ENCODE measurements at places on chromosomes 2 and 18.

GRCh38 chr2:25032901-25033300 is 9.0 kb upstream of the EFR3B start:
- no peak for DNase-seq

GRCh38 chr18:46422552-46423055 is 234.4 kb downstream of the LOXHD1 start:
- DNase-seq = no peak

DNA sequence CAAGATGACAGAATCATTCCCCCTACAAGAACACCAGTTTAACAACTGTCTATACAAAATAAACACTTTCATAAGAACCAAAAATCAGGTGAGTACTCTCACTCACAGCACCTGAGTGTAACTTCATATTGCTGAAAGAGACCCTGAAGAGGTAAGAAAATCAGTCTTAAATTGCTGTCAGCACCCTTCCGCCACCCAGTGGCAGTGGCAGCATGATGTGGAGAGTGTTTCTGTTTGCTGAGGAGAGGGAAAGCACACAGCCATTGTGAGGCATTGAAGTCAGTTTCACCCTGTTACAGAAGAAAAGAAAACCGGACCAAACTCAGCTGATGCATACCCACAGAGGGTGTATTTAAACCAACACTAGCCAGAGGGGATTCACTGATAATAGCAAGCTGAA is 1240.8 kb upstream of the CRIM1 start:
- DNase-seq = no peak

- DNase-seq = no peak
Observed at GRCh38 chr2:218005028-218005427, 2.2 kb upstream of the TNS1 start.

DNA sequence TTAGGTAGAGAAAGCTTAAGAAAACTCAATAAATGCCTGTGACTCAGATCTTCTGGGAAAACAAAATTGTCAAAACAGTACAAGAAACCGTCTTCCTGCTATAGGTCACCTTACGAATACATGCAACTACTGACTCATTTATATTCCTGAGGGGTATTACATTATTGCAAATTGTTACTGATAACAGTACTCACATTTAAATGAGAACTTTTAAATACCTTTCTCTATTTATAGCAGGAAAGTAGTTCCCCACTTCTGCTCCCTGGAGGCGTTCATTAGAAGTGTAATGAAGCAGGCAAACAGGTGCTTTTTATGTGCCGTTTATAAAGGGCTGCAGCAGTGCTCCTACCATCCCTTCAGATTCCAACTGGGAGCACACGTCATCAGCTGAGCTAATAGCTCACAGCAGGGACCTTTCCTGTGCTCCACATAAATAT is 65.1 kb upstream of the RPRM start:
- no peak for DNase-seq

DNA sequence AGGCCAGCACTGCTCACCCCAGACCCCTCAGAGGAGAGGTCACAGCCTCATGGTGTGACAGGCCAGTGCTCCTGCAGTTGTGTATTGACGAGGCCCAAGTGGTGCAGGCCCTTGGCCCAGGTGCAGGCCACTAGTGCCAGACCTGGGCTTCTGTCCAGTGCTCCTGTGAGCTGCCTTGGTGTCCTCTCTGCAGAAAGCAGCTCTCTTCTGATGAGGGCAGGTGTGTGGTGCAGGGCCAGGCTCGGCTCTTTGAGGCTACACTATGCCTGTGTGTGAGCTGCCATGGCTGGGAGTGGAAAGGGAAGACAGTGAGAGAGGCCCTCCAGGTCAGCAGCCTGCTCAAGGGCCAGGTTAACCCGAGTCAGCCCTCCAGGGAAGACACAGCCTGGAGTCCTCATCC is 17.1 kb downstream of the EHD3 start:
- no peak for DNase-seq

- no peak for DNase-seq
Observed at GRCh38 chr2:151827564-151828142, 568 bp downstream of the ARL5A start.

DNA sequence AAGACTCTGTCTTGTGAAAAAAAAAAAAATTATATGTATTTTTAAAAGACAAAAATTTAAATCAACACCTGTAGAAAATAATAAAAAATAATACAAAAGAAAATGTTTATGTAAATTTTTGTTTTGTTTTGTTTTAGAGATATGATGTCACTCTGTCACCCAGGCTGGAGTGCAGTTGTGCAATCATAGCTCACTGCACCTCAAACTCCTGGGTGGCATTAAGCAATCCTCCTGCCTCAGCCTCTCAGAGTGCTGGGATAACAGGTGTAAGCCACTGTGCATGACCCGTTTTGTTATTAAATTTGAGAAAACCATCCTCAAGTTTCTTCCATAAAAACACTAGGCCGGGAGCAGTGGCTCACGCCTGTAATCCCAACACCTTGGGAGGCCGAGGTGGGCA is 56.2 kb upstream of the B3GNT7 start:
- DNase-seq = no peak

DNA sequence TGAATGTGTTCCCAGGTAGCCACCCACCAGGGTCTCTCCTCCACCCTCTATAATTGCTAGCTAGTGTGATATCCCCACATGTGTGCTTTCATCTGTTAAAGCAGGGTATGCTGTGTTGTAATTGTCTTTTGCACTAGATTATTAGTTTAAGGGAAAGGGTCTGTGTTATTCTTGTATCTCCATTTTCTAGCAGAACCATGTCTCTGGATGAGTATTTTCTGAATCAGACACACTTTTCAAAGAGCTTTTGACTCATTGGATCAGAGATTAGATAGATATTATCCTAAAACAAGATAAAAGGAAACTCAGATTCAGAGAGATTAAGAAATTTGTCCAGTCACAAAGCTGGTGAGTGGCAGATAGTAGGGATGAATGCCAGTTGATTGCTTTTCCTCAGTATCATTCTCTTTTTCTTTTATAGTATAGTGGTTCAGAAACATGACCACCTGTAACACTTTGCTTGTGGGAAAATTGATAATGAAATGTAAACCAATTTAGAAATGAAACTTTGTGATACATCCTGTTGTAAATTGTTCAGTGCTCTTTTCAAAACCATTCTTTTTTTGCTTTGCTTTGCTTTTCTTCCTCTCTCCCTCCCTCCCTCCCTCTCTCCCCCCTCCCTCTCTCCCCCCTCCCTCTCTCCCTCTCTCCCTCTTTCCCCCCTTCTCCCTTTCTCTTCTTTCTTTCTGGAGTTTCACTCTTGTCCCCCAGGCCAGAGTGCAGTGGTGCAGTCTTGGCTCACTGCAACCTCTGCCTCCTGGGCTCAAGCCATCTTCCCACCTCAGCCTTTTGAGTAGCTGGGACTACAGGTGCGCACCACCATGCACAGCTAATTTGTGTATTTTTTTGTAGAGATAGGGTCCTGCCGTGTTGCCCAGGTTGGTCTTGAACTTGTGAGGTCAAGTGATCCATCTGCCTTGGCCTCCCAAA is 7.4 kb downstream of the MIB1 start:
- no peak for DNase-seq

- no peak for DNase-seq
Observed at GRCh38 chr2:201950606-201951005, 83.0 kb upstream of the FZD7 start.

DNA sequence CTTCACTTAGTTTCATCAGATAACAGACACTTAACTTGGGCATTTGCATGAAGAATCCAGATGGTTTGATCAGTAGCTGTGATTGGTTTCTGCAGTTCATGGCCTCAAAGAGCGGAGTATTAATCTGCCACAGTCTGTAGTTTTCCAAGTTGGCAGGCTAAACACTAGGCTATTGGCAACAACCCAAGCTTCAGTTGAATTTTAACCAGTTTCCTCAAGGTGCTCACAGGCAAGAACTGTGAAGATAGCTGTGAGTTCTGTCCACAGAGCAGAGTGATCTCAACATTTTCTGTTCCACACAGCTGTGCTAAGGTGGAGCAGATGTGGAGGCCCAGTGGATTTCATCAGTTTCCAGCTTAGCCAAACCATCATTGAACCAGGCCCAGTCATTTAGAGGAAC is 469.5 kb upstream of the LINC00305 start:
- DNase-seq = no peak

DNA sequence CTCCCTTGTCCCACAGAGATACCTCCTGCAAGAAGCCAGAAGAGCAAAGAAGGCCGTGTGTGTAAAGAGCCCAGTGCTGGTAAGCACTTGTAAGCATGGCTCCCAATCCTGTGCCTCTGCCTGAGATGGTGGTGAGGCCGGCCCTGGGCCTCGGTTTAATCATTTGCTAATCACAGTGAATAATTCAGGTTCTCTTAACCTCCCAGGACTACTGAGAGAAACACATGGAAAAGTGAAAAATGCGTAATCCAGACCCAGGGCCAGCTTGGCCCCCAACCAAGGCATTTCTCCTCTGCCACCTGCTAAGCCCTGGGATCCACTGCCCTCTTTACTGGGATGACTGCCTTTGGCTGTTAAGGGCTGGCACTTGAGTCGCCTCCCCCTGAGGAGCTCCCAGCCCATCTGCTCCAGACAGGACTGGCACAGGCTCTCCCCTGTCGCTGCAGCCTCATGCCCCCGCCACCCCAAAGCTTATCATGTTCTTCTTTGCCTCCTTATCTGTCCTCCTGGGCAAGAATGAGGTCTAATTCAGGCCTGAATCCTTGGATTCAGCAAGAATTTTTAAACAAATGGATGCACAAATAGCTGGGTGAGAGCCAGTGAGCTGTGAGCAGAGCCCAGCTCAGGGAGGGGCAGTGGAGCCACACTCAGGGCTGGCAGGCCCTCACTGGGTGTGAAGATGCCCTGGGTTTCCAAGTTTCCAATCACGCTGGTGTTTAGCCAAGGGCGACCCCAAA is 193.9 kb upstream of the HS6ST1 start:
- DNase-seq = no peak

- DNase-seq = no peak
Observed at GRCh38 chr2:233202531-233202944, 48.9 kb upstream of the ATG16L1 start.
